ENCODE measurements at places on chromosomes 3 and 15.
A peak's percentile ranks its signal among the peaks of the same experiment; 100 is the strongest.

- no peak for DNase-seq
Measured at GRCh38 chr3:192063570-192063969, 602.6 kb downstream of the PYDC2 start.

DNA sequence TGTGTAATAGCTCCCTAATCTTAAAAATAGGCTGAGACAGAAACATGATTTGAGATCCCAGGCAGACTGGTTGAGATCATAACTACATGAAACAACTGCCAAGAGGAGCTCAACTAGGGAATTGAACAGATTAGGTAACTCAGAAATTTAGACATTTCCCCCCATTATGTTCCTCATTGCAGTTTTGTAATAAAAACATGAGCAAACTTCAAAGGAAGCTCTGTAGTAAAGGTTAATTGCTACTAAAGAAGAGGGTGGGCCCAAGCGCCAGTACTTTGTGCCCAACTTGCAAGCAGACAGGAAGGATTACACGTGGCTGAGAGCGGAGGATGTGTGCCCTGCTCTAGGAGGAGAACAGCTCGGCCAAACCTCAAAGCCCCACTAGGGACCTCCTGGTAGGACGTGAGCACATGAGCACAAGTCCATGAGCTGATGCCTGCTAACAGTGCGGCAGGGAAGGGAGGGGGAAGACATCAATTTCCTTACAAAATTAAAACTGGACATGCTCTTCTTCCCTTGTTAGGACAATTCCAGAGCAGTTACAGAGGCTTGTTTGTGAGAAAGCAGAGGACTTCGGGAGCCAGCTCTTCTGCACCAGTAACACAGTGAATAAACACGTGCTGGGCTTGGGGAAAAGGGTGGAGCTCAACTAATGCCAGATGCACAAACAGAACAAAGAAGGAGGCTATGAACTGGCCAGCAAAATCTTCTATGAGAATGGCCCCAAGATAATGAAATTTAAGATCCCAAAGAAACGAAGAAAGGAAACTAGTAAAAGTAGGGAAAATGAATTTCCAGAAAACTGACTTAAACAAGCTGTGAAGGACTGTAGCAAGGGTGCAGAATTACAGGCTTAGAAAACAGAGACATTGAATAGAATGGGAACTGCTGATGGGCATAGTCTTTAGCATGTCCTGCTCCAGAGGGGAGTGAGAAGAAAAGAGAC is 275.5 kb downstream of the MECOM start:
- DNase-seq, result peak; percentile 5

- DNase-seq, result no peak
Measured at GRCh38 chr3:172325461-172325860, 122.8 kb downstream of the GHSR start.

DNA sequence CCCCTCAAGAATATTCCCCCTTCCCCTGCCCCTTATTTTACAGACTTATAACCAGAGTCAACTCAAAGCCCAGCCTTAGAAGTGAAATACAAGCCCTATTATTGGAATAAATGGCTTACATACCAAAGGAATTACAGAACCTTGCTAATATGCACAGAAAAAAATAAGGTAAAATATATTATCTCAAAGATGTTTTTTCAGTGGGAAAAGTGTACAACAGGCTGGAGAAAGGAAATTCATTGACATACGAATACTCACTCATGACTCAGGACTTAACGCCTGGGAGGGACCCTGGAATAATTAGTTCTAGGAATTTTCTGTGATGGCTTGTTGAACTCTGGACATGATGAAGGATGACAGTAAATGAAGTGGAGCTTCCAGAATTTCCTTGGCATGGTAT is 27.0 kb downstream of the ARL14 start:
- DNase-seq, result no peak

- no peak for DNase-seq
Measured at GRCh38 chr15:31303726-31304648, 22.6 kb upstream of the KLF13 start.

DNA sequence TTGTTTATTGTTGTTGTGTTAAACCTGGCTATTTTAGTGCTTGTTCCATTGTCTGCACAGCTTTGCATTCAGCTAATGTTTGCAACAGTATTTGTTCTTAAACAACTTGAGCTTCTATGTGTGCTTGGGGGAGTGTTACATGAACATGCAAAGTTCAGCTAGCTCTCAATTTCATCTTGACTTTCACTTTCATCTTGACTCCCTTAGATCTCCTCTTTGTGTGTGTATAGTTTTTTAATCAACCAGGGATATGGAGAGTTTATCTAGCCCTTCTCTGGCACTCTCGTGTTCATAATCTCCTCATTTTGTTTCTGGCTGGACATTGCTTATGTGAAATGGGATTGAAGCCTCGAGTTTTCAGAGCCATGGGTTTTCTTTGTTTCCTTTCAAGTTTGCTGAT is 212.4 kb upstream of the ZBTB20 start:
- DNase-seq, result no peak

DNA sequence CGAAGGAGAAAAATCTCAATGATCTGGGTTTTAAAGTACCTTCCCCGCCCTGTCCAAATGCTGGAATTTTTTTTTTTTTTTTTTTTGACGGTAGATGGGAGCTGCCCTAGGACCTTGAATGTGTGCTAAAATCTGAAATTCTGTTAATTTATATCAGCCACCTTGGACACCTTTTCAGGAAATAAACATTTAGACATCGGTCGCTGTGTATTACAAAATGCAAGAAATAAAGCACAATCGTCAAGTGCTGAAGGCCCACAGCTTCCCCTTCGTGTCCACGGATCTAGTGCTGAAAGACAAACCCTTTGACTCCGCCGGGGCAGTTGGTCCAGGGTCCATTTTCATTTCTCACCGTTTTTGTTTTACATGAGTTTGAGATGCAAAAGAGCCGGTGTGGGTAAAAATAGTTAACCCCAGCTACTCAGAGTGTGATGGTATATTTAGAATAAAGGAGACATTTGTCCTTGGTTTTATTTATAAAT is 90.2 kb upstream of the CHD2 start:
- peak; percentile 82 for DNase-seq

GRCh38 chr15:94110476-94111130 is 120.8 kb upstream of the MCTP2 start:
- no peak for DNase-seq

GRCh38 chr15:50764461-50765194 is 878 bp downstream of the SPPL2A start:
- DNase-seq, result peak; percentile 4

DNA sequence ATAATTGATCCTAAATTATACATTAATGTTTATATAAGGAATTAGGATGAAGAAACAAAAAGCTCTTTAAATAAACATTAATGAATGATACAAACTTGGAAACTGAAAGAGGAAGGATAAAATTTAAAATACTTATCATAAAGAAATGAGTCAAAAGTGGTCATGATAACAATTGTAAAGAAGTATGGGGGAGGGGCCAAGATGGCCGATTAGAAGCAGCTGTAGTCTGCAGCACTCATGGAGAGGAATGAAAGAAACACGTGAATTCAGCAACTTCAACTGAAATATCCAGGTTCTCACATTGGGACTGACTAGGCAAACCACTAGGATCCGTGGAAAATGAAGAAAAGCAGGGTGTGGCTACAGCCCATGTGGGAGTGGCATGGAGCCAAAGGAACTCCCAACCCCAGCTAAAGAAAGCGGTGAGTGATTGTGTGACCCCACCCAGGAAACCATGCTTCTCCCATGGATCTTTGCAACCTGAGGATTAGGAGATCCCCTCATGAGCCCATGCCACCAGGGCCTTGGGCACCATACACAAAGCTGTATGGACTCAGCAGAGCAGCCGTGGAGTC is 13.1 kb upstream of the CP start:
- no peak for DNase-seq
